ENCODE measurements at places on chromosomes 7 and 10.

- no peak for DNase-seq
These were observed 28.1 kb downstream of the MCU start for GRCh38 chr10:72719941-72720592.

- no peak for DNase-seq
These were observed 111.8 kb downstream of the EGFR start for GRCh38 chr7:55130395-55131141.

GRCh38 chr10:7665767-7666166 is 999 bp downstream of the ITIH5 start:
- no peak for DNase-seq

GRCh38 chr10:128577958-128578750 is 451.9 kb upstream of the MKI67 start:
- no peak for DNase-seq
